EL (cell line): ENCODE measurements at places on chromosomes 3 and 15.

DNA sequence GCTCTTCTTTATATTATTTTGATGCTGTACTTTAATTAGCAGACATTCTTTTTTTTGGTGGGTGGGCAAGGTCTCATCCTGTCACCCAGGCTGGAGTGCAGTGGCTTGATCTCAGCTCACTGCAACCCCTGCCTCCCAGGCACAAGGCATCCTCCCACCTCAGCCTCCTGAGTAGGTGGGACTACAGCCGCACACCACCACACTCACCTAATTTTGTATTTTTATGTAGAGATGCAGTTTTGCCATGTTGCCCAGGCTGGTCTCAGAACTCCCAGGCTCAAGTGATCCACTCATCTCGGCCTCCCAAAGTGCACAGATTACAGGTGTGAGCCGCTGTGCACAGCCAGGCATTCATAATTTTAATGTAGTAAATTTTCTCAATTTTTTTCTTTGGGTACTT is 608.1 kb downstream of the ZNF385D start:
- no peak for DNase-seq

DNA sequence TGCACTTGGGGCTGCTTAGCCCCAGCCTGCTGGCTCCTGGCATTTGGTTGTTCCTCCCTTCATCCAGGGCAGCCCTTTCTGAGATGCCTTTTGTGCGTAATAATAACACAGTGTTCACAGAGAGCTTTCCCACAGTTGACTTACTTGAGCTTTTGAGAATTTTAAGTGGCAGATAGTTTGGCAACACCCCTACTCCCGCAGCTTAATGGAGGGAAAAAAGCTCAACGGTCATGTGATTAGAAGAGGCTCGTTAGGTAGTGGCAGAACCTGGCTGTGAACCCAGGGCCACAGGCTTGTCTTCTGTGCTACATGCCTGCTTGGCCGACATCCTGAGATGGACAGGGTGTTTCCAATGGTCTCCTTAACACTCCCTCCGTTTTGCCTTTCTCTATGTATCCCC is 4.7 kb downstream of the KBTBD13 start:
- no peak for DNase-seq

DNA sequence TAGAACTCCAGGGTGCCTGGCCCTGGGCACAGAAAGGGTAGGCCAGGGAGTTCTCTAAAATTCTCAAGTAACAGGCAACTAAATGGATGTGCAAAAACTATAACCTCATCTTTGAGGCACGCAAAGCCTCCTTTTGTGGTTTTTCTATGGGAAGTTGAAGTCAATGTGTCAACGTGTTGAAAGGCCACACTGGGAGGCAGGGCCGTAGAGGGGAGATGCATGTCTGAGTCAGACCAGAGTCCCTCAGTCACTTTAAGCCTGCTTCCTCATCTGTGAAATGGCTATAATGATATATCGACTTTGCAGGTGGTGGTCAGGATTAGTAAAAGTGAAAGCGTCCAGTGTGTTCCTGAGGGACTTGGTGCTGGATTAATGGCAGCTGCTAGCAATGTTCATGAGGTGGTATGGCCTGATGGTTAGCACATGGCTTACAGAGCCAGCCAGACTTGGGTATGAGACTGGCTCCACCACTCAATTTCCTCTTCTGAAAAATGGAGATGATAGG is 17.0 kb downstream of the TGM5 start:
- peak; percentile 98 for DNase-seq

DNA sequence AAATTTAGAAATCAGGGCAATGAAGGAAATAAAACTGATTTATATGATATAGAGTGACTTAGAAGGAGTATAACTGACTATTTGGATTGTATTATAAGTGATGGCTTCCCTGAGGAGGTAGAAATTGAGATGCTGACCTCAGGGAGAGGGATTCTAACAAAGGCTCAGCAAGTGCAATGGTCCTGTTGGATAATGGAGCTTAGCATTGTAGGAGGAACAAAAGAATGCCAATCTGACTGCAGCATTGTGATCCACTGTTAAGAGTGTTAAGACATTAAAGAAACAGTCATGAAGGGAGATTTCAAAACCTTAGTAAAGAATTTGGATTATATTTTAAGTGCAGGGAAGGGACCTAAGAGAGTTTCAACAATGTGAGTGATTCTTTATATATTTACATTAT is 158.4 kb upstream of the NAALADL2 start:
- DNase-seq: no peak

DNA sequence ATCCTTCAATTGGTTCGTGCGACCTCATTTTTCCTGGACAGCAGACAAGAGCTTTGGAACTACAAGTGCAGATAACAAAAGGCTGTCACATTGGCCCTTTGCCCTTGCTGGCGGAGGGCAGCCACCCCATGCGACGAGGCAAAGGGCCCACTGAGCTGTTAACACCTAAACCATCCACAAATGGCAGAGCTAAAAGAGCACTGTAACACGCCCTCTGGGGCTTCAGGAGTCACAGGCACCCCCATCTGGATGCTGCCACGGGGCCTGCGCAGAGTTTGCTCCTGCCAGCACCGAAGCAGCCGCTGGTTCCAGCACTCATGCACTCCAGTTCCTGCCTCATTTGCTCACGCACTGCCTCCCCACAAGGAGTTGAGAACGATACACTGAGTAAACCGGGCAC is 524.9 kb downstream of the ZNF385D start:
- DNase-seq: no peak

GRCh38 chr3:195718477-195718984 is 2.2 kb upstream of the MUC20 start:
- DNase-seq: no peak

DNA sequence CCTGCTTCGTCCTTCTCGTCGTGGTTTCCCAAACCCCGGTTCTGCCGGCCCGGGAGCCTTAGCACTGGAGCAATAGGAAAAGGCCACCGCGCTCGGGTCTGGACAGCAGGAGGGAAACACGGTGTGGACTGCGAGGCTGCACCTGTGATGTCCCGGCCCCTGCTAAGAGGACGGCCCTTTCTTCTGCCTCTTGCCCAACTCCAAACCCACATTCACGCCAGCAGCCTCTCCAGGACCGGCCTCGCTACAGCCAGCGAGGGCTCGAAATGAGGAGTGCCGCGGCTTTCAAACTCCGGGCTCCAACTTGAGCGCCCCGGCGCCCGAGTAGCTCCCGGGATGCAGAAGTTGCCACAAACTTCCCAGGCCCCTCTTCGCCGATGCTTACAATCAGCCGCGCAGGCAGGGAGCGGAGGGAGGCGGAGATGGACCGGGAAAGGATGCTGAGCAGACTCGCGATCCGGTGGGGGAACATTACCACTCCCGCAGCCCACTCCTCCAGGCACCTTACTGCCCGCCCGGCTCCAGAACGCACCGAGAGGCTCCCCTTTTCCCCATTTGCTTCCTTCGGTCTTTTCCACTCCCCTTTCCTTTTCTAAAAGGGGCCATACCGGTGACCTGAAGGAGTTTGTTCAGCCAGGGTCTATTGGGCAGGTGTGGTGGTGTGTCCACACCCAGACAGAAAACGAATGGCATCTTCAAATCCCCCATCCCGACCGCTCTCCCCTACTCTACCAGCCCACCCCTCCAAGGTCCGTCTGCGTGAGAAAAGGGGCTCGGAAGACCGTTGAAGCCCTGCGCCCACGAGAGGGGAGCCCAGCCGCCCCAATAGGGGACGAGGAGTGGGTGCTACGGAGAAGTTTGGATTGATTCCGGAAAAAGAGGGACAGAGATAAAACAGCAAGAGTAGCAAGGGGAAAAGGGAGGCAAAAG is 18.8 kb upstream of the SATB1 start:
- peak; percentile 1 for DNase-seq

DNA sequence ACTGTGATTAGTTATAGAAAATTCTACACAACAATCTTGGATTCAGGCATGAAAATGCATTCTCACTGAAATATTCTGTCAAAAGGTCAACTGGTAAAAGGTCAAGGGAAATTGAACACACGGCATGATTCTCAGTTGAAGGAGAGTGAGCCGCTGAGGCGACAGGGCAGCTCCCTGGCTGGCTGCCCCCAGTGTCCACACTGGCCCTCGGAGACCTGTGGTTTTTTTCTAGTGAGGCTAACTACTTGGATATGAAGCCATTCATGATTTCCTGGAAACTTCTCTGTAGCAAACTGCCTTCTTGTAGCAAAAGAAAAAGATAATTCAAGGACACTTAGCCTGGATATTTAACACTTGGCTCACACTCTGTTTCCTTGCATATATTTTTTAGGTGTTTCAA is 37.2 kb downstream of the AADACL2 start:
- no peak for DNase-seq

- DNase-seq: peak; percentile 63
These were observed 20.5 kb downstream of the SLC35A5 start for GRCh38 chr3:112582244-112582874.

- DNase-seq: peak; percentile 78
These were observed 33.1 kb downstream of the DZIP1L start for GRCh38 chr3:138082085-138082991.

GRCh38 chr3:100570811-100571210 is 38.6 kb upstream of the ADGRG7 start:
- DNase-seq: no peak

DNA sequence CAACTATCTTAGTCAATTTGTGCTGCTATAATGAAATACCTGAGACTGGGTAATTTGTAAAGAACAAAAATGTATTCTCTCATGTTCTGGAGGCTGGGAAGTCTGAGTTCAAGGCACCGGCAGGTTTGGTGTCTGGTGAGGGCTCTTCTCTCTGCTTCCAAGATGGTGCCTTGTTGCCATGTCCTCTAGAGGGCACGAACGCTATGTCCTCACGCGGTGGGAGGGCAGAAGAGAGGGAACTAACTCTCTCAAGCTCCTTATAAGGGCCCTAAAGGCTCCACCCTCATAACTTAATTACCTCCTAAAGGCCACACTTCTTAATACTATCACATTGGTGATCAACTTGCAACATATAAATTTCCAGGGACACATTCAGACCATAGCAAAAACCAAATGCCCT is 108.4 kb downstream of the ADAMTSL3 start:
- no peak for DNase-seq

- DNase-seq: peak; percentile 80
These were observed 58.6 kb upstream of the SLC6A1 start for GRCh38 chr3:10933805-10934481.

- DNase-seq: no peak
These were observed 5.6 kb downstream of the CHRNA3 start for GRCh38 chr15:78615151-78615589.

GRCh38 chr3:196288141-196288460 is 575 bp upstream of the PCYT1A start:
- peak; percentile 44 for DNase-seq

GRCh38 chr3:161325059-161325458 is 46.3 kb downstream of the SPTSSB start:
- DNase-seq: no peak
